Mammary epithelial cell (primary cell): ENCODE measurements at places on chromosomes 12 and 14.

- DNase-seq: no peak
These were observed 142.1 kb downstream of the CALM1 start for GRCh38 chr14:90538716-90539495.

- DNase-seq: no peak
These were observed 12.6 kb downstream of the USP44 start for GRCh38 chr12:95538656-95539055.

- no peak for DNase-seq
These were observed 185.1 kb downstream of the CHST11 start for GRCh38 chr12:104641862-104642261.

DNA sequence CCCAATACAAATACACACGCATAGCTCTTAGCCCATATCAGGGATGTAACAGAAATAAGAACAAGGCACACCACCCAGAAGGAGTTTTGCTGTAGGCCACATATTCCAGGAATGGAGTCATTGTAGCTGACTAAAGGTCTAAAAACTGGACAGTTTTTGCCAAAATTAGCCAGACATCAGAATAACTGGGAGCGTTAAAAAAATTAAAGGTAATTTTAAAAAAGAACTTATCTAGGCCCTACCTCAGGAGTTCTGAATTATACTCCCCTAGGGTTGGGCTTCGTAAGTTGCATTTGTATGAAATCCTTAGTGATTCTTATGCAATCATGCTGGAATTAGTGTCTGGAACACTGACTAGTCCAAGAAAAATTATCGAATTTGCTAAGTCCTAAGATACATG lies 987.7 kb downstream of the GALC start:
- no peak for DNase-seq

GRCh38 chr14:66120402-66120801 lies 365.8 kb upstream of the CCDC196 start:
- no peak for DNase-seq

GRCh38 chr14:77014004-77014604 lies 14.4 kb downstream of the IRF2BPL start:
- no peak for DNase-seq

DNA sequence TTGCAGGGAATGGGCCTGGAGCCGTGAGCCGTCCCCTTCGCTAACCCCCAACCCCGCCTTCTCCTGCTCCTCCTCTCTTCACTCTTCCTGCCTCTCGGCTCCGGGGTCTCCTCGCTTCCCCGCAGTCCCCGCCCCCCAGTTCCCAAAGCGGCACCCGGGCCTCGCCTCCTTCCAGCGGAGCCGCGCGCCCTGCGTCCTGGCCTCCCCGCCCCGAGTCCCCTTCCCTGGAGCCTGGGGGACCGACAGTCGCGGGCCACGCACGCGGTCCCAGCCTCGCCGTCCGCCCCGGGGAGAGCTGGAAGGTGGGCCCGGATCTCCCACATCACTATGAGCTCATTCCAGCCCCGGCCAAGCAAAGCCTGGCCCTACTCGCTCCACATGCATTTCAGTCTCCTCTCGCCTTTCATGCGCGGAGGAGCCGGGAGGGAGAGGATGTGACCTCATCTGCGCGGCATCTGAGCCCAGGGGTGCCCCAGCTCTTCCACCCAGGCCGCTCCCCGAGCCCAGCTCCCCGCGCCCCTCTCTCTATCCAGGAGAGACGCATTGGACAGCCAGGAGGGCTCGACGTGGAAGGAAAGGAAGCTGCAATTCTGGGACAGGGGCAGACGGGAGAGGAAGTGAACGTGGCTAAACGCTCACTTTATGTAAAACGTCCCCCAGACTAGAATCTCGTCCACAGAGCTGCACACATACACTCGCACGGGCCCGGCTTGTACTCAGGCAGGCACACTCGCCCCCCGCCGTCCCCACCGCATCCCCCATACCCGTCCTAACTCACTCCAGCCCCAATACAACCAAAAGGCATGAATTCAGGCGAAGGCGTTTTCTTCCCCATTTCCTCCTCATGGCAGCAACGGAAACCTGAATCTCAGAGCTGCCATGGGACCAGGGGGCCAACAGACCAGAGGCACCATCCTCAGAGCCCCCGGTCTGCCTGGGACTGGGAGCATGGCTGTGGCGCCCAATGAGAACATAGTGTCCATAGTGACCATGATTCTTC lies 108.7 kb upstream of the CCND2 start:
- DNase-seq: peak; percentile 57

DNA sequence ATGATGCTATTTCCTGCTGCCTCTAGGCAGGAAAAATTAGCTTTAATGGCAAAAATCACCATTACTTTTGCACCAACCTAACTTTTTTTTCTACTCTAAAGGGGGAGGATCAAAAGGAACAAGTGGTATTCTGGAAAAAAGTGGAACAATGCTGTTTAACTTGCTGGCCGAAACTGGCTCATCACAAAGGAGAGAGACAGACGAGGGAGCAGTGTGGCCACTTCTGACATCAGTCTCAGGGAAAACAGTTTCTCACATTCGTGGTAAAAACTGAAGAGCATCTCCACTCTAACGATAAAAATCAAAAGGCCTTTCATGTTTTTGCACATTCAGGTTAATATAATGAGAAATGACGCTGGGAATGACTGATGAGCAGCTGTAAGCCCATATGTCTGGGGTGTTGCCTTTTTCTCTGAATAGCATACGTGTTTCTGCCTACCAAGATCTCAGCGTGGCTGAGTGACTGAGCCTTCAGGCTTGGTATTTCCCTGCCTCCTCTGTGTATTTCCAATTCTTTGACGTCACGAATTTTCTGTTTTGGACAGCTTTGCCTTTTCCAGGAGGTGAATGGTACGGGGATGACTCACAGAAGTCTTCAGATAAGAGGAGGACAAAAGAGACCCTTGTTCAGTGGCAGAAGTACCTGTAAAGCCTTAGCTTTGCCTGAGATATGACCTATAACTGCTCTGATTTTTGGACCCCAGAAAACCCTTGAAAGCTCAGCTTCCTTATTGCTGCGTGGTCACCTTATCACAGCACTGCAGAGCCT lies 358.8 kb downstream of the GLT1D1 start:
- DNase-seq: no peak

DNA sequence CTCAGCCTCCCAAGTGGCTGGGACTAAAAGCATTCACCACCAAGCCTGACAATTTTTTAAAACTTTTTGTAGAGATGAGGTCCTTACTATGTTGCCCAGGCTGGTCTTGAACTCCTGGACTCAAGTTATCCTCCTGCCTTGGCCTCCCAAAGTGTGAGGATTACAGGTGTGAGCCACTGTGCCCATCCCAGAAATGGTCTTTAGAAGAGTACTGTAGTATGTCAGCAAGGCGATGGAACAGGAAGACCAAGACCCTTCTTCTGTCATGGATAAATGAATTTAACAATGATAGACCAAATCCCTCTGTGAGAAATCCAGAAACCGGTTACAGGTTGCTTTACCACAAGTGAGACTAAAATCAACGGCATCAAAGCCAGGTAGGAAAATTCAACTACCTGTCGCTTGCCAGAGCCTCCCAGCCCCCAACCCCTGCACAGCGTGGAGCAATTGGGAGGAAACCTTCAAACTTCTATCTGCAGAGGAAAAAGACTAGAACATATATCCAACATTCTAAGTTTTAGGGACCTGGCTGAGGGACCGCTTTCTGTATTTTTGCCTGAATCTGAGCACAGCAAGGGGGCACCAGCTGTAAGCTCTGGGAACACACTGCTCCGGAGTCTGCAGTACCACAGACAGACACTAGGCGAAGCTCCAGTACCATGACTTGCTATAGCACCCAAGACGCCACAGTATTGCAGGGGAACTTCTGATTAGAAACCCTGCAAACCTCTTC lies 51.3 kb downstream of the CPSF6 start:
- DNase-seq: peak; percentile 68

- peak; percentile 97 for DNase-seq
These were observed 11.8 kb downstream of the COPS7A start for GRCh38 chr12:6735448-6736191.

GRCh38 chr14:90625445-90625844 lies 190.8 kb downstream of the TTC7B start:
- DNase-seq: no peak

DNA sequence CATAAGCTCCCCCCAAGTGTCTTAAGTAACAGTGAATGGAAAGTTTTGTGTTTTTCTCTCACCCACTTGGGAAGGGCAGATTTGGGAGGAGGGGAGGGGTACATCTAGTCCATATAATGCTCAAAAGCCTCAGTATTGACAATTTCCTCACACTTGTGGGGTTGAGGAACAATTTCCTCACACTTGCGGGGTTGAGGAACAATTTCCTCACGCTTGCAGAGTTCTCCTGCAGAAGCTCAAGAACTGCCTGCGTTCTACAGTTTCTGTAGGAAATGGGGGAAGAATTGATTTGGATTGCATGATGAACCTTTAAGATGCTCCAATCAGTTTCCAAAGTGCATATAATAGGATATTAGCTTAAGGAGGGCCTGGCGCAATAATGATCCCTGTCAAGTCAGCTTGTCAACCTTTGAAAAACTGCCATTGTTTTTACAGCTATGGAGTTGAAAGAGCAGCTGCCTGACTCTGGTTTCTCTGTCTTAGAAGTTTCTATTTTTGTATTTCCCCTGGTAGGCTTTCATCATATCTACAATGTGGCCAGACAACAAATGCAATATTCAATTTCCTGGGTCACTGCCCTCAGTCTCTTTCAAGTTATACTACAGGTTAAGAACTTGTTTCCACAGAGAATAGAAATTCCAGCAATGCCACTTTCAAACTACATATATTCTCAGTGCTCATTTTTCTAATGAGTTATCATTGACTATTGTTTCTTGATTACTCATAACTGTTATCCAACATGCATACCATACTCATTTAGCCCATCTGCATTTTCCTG lies 66.5 kb downstream of the PLEKHG7 start:
- no peak for DNase-seq

DNA sequence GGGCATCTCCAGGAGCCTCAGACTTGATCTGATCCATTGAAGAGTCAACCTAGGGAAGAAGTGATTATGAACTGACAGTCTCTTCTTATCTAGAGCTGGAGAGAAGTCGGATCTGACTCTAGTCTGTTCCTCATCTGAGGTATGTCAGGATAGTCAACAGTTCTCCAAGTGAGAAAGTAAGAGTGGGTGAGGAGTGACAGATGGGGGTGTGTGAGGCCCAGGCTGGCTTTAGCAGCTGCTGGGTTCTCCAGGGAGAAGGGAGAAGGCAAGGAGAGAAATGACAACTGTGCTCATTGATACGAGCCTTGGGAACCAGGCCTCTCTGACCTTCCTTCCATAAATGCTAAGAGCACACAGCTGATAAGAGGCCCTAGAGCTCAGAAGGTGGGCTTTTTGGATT lies 53.3 kb downstream of the IRAK3 start:
- DNase-seq: no peak

GRCh38 chr12:116524964-116525379 lies 34.2 kb upstream of the MAP1LC3B2 start:
- DNase-seq: peak; percentile 62

GRCh38 chr12:120514002-120514401 lies 15.0 kb downstream of the COQ5 start:
- DNase-seq: no peak

DNA sequence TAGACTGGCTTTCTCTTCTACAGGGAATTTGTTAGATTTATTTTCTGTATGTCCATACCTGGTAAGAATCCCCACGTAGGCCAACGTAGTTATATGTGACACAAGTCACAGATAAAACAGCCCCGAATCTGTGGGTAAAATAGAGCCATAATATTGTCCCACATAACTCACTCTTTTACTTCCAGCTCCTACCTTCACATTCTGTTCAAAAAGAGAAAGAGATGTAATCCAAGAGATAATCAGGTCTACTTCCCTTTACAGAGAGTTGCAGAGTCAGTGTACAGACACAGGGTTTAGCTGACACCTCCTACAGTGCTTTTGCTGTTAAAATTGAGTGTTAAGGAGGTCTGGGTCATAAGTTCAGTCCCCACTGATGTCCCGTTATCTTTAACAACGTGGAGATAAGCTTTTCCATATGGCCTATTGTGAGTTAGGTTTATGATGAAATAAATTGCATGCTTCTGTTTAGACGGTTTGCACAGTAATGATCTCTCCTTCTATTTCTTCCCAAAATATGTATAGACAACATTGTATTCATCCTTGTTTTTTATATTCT lies 446.5 kb downstream of the ADAMTS20 start:
- DNase-seq: no peak

DNA sequence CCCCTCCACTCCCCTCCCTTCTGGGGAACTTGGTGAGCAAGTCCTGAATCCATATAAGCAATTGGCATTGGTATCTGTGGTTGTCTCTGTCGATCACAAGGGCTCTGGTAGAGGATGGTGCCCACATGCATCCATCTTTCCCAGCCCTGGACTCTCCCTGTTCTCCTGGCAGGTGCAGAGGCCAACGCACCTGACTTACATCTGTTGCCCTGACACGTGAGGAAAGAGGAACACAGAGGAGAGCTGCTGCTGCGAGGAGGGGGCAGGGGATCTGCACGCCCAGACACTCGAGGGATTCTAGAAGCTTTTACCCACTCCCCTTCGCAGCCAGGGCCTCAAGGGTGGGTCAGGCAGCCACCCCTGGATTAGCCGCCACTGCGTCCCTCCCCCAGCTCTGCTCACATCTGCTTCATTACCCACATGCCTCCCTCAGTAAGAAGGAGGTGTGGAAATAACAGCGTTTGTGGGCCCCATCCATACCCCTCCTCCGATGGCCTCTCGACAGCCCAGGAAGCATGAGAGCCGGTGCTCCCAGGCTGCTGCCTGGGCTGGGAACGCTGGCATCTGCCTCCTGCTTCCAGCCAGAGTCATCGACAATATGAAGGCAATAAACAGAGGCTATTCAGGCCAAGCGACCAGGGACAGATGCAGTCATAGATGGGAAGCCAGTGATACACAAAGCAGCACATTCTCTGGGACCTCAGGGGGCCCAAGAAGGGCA lies 56.5 kb downstream of the KDM2B start:
- DNase-seq: no peak

- DNase-seq: no peak
These were observed 41.2 kb upstream of the BCL11B start for GRCh38 chr14:99313234-99313633.

DNA sequence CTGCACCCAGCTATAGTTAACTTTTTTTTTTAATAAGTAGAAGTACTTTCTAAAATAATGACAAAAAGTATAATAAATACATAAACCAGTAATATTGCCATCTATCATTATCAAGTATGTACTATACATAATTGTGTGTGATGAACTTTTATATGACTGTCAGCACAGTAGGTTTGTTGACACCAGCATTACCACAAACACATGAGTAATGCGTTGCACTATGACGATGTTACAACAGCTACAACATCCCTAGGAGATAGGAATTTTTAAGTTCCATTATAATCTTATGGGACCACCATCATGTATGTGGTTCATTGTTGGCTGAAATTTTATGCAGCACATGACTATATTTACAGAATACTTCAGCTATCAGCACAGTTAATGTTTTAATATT lies 62.9 kb upstream of the VSX2 start:
- DNase-seq: no peak

- peak; percentile 23 for DNase-seq
These were observed 115.2 kb downstream of the BMP4 start for GRCh38 chr14:53841109-53842099.

DNA sequence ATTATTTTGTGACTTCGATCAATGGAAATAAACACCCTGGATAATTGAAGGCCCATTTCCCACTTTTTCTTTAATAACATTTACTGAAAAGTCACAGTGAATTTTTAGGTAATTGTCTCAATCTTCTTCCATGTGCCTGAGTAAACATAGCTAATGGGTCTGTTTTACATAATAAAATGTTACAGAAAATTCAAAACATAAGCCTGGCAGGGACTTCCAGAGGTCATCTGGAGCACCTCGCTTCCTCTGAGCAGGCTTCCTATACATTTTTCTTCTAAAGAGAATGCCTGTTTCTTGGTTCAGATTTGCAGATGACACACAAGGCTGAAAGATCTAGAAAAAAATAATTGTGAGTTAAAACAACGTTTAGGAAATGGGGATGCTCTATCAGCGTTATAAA lies 183.8 kb upstream of the PDE3A start:
- no peak for DNase-seq
